Fibroblast of lung (primary cell): ENCODE measurements at places on chromosomes 3 and 15. TPM values are rescaled to one million over a fixed set of nuclear protein-coding genes. Genes with fewer than 3 reads are reported as not detected.

- peak; percentile 13 for DNase-seq
Measured at GRCh38 chr15:27268923-27269322, 297.9 kb downstream of the GABRG3 start.

- no peak for DNase-seq
Measured at GRCh38 chr3:157310329-157311052, 126.2 kb upstream of the PTX3 start.

DNA sequence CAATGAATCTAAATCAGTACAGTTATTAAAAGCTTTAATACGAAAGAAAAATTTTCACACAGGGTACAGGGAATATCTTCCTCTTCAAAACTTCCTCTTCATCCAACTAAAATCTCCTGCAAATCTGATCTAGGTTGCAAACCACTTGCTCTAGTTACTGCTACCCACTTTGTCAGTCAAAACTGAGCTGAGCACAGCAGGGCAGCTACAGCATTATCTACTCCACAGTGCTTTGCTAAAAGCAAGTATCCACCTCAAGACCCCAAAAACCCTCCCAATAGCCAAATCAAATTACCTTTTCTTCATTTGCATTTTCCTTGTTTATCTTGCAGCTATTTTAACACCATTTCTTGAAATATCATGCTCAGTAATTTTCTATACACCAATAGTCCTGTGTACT is 14.7 kb downstream of the ZNF280D start:
- DNase-seq, result no peak

DNA sequence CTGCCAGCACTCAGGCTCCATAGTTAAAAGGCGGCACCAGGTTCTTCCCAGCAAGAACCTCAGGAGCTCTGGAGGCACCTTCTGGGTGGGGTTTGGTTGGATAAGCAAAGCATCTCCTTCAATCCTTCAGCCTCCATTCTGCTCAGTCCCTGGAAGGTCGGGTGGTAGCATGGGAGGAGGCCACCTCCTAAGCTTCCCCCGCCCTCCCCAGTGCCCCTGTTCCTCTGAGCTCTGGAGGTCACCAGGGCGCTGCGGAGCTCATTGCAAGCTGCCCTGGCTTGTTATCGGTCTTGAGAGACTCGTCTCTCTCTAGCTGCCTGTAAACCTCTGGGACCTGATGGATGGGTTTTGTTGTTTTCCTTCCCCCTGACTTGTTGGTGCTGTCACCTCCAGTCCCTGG is 124.8 kb downstream of the RPLP1 start:
- no peak for DNase-seq

GRCh38 chr3:171954690-171955383 is 84.5 kb upstream of the FNDC3B start:
- DNase-seq, result peak; percentile 38

DNA sequence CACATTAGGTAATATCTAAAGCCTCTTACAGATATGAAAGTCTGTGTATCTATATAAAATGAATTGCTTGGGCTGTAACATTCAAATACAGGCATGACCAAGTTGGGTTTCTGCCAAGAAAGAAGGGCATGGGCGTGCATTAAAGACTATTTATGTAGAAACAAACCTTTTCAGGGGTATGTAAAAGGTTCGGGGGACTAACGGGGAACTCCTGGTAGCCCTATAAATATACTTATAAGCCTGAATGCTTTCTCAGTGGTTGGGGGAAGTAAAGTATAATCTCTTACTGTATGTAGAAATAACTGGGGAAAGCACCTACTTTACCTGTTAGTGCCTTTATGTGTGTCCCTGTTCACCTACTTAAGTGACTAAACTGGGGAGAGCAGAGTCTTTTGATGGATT is 154.5 kb upstream of the TBL1XR1 start:
- DNase-seq, result no peak

DNA sequence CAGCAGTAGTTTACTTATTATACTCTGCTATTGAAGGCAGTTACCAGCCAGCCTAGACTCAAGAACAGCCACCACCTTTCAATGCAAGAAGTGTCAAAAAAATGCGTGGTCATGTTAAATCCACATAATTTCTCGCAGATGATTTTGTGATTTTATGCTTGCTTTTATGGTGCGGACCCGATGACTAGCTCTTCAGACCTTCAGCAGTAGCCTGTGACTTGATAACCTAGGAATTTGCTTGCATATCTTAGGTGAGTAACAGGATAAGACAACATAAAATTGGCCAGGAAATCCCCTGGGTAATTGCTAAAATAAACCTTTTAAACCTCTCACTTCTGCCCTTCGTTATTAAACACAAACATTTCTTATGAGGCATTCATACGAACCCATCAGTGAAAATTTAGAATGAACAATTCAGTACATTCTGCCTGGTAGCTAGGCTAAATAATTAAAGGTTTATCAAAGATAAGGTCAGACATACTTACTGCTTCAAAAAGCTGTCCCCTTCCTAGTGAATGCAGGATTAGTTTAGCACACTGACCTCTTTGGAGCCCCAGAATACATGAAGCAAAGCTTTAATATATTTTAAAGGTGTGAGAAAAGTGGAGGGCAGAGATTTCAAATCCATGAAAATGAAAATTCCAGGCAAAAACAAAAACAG is 798.8 kb downstream of the OTOL1 start:
- DNase-seq, result peak; percentile 56

- no peak for DNase-seq
Measured at GRCh38 chr3:176988795-176989194, 208.5 kb downstream of the TBL1XR1 start.

GRCh38 chr3:147797095-147797494 is 387.9 kb downstream of the ZIC1 start:
- DNase-seq, result peak; percentile 7

DNA sequence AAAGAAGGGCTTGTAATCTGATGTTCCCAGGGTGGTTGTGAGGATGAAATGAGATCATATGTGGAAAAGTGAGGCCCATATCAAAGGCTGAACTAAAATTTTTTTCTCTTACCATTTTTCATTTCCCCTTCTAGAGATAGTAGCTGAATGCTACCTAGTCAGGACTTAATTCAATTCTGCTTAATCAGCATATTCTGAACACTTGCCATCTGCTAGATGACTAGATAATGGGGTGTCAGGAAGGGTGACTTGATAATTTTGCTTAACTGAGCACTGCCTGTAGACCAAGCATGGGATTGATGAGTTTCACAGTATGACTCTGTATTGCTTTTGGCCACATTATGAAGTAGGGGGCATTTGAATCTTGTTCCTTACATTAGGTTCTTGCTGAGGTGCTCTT is 136.2 kb downstream of the CHST2 start:
- no peak for DNase-seq

DNA sequence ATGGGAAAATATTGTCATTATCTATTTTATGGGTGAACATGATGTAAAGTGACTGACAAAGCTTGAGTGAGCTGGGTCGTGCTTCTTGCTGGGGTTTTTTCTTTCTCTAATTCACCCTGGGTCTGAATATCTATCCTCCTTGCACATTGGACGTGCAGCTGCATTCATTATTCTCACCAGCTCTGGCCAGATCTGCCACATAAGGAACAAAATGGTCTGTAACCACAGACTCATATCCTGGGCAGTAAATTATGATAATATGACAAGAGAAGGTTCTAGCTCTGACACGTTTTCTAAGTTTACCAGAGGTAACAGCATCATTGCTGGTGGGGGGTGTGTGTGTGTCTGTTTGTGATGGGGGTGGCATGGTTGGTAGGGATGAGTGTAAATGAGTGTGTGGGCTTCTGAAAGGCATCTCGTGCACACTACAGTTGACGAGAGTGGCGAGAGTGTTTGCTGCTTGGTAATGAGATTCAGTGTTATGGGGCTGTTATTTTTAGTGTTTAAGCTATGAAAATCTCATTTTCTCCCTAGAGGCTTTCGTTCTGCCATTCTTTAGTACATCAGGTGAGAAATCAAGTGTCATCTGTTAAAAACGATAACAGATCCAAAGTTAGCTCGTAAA is 418.4 kb downstream of the PDCD6IP start:
- DNase-seq, result no peak

DNA sequence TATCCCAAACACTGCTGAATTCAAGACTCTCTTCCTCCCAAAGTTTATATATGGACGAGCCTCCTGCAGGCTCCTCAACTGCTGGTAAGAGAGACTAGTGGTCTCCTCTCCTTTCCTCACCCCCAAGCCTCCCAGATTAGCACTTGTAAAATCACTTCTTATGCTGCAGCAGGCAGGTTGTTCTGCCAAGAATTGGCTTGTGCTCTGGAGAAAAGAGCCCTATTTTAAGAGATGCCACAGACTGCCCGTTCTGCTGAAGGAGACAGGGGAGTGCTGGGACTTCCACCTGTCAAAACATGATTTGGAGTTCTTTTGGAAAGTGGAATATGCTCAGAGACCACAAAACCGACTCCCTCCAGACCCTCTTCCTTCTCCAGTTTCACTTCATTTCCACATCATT is 230.9 kb upstream of the EIF1B start:
- no peak for DNase-seq

DNA sequence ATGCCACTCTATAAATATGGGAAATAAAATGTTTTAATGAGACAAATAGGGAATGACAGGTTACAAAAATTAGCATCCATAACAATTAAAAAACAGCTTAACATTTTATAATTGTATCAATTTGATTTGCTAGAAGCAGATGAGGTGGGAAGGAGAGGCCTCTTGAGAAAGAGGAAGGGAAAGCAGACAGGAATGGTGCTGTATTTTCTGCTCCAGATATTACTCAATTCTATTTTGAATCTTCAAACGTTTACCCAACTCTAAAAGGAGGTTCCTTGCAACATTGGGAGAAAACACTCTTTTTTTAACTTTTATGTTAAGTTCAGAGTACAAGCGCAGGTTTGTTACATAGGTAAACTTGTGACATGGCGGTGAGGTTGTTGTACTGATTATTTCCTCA is 44.9 kb upstream of the ALDH1A3 start:
- no peak for DNase-seq

DNA sequence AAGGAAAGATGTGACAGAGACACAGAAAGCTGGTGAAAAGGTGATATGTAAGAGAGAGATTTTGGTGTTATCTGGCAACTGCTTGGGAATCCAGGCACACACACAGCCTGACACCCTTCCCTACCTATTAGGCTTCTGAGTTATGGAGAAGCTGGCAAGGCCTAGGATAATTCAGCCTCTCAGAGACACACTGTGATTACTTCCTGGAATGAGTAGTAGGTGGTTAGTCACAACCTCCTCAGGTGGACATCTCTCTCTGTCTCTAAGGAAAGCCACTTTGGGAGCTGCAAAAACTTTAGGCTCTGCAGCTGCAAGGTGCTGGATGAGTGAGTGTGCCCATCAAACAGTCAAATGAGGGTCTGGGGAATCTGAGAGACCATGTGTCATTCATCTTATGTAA is 201.9 kb downstream of the PDCD6IP start:
- DNase-seq, result no peak

GRCh38 chr3:40810813-40811212 is 286.1 kb downstream of the ZNF621 start:
- DNase-seq, result no peak

- peak; percentile 76 for DNase-seq
Measured at GRCh38 chr3:132641837-132642538, 17.6 kb downstream of the ACAD11 start.

DNA sequence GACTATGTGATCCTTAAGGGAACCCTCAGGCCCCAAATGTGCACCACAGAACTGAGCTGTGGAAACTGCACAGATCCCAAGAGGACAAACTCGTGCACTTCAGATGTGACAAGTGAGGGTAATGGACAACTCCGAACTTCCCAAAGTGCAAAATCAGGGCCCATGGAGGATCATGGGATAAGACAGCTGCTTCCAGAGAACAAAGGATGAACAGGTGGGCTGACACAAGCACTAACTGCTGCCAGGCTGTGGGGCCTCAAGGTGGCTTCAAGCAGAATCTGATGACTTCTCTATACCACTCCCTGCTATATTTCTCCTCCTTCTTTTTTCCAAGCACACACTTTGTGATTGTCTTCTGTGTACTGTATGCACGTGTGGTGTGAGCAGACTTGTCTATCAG is 5.4 kb downstream of the TARS3 start:
- no peak for DNase-seq

DNA sequence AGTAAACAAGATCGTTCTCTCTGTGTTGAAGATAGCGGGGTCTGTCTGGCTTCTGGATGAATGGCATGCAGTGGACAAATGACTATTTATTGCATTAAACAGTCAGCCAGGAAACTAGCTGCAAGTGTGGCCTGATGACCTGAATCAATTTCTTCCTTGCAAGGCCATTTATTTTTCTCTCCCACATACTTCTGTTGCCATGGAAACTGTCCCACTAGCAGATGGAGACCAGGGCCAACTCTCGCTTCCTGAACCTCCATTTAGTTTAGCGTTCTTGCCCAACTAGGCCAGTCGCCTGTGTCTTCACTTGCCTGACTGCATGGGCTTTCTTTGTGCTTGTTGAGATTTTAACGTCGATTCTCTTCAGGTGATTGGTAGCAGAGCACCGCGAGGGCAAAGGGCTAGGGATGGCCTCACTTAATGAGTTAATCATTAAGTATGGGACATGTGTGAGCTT is 27.6 kb downstream of the LMCD1 start:
- peak; percentile 78 for DNase-seq

DNA sequence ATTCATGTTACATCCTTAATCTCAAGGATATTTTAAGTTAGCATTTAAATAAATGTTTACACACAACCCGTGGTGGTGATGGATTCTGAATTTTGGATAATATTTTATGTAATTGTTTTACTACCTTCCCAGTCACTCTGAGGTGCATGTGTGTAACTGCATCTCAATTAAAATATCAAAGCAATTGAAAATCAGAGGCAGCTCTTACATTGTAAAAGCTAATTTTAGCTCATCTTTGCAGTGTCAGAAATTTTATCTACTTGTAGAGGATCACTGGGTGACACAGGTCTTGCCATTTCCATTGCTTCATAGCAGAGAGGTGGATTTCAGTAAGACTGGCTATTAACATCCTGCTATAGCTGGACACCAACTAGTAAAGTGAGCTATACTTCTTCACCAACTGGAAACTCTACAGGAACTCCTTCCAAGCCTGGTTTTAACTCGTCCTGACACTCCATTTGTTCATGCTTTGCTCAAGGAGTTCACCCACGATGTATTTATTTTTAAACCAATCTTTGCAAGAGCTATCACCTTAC is 19.6 kb upstream of the MITF start:
- no peak for DNase-seq

GRCh38 chr3:195425849-195426248 is 17.0 kb downstream of the ACAP2 start:
- no peak for DNase-seq

DNA sequence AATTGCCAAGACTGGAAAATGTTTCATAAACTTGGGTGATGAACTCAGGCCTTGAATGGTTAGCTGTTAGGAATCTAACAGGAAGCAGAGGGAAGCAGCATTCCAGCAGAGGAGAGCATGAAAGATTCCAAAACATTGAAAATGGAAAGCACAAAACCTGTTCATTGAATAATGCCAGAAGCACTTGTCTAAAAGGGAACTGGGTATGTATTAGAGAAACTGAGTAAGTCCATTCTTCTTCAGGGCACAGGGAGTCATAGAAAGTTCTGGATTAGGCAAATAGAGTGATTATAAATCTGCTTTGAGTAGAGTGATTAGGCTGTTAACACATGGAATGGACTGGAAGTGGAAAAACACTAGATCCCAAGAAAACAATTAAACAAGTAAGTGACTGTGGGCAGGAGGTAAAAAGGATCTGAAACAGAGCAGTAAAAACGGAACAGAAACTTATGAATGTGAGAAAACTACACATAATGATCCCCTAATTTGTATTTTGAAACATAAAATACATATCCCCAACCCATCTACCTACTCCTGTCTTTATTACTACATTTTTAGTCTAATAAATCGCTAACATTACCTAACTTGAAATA is 343.4 kb downstream of the TBC1D5 start:
- no peak for DNase-seq

The LRRIQ4 gene
- under 0.01 TPM in 1 of 2 replicates, not detected in the other for total RNA-seq

The GPR149 gene
- not detected in 2 replicates for total RNA-seq

The NUP210 gene
- 0.26 and 0.33 TPM in 2 replicates for total RNA-seq

The GPR171 gene
- not detected in 2 replicates for total RNA-seq

The BHLHE40 gene
- total RNA-seq, result 12.8 and 16.7 TPM in 2 replicates

The CCK gene
- 0.33 and 1.0 TPM in 2 replicates for total RNA-seq
